Islet precursor cell (in vitro differentiated cells): ENCODE measurements at places on chromosomes 6 and 20.

DNA sequence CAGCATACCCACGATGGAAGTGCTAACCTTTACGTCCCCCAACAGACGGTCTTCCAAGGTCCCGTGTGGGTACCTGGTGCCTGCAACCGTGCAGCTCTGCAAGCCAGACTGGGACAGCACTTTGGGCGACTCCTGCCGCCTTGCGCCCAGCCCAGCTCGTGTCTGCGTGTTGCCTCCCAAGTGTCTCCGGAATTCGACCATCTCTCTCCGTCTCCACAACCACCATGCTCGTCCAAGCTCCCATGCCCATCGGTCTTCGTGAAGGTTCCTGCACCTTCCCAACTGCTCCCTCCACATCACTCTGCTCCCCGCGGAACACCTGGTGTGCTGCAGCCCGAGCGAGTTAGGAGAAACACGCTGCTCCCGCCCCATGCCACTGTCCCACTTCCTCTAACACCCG is 173.2 kb upstream of the AFDN start:
- DNase-seq: peak; percentile 38

GRCh38 chr20:63309261-63310071 is 16.5 kb downstream of the COL20A1 start:
- DNase-seq: no peak

GRCh38 chr6:27154696-27155095 is 92.8 kb upstream of the PRSS16 start:
- no peak for DNase-seq

- DNase-seq: peak; percentile 89
Observed at GRCh38 chr6:28943557-28944411, 20.0 kb upstream of the TRIM27 start.

DNA sequence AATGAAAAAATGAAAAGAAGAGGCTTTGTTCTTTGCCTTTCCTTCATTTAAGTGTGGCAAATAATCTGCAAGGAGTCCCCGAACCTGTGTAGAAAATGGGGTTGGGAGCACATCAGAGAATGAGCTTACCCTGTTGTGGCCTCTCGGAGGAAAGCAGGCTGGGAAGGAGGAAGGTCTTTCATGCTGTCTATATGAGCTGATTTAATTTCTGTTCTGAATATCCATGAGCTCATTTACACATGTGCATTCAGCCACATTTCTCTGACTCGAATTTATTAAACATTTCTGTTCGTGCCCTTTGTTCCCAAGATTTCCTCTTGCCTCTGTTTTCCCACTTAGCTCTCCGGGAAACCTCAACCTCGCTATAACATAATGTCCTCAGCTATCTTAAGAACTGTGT is 584.4 kb upstream of the CDH4 start:
- DNase-seq: no peak

- no peak for DNase-seq
Observed at GRCh38 chr6:53937461-53937860, 142.7 kb downstream of the LRRC1 start.

- DNase-seq: no peak
Observed at GRCh38 chr6:153698637-153699036, 340.4 kb upstream of the OPRM1 start.

- peak; percentile 8 for DNase-seq
Observed at GRCh38 chr6:52953911-52954839, 40.9 kb downstream of the GSTA4 start.

DNA sequence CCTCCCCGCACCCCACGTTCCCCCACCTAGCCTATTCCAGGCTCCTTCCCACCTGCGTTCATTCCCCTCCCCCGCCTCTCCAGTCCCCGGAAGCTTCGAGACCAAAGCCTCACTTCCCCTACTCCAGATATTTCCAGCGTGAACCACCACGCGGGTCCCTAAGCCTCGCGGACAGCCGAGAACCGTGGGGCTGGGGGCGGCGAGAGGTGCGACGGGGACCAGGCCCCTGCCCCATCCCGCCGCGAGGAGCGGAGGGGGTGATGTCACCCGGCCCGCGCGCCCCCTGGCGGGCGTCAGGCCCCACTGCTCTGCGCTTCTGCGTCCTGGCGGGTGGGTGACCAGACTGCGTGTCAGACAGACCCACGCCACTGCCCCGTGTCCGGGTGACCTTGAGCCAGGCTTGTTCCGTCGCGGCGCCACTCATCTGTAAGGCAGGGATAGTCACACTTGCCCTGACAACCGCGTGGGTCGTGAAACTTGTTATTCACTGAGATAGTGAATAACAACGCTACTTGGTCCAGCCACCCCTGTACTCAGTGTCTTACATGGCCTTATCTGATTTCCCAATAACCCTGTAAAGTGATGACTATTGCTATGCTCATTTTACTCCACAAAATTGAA is 9.0 kb upstream of the HSP90AB1 start:
- DNase-seq: peak; percentile 84

- no peak for DNase-seq
Observed at GRCh38 chr6:26296857-26297648, 67.9 kb upstream of the BTN3A2 start.

DNA sequence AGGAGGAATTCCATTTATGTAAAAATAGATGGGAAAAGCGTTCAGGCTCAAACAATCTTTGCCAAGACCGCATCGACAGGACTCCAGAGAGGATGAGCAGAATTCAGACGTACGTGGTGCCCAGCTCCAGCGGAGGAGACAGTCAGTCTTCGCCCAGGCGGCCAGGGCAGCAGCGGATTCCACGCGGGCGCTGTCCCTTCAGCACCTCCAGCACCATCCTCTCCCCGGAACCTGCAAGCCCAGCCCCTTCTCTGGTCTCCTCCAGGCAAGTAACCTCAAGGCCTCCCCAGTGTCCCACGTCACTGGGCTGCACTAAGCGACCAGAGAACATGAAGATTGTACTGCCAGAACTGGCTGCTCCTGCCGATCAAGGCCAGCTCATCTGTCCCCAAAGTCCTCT is 2.8 kb upstream of the KCNQ2 start:
- peak; percentile 85 for DNase-seq

DNA sequence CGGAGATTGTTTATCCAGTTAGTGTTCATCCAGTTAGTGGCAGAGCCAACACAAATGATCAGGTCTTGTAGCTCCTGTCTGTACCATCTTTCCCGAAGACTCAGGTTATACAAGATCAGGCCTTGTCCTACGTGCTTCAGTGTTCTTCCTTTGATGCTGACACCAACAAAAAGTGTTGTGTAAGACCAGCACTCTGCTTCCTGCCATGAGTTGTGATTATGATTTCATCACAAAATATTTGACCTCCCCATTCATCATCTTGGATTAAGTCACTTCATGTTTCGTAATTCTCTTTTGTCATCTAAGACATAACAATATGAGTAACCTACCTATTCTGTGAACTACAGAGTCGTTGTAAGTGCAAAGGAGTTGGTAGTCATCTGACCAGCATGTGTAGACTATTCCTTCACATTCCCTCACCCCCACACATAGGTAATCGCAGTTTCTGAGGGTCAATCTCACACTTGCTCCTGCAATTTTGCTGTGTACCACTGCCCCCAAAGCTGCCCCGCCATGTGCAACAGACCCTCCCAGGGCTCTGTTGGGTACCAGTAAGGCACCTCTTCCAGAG is 135.6 kb upstream of the SLC22A23 start:
- DNase-seq: no peak

DNA sequence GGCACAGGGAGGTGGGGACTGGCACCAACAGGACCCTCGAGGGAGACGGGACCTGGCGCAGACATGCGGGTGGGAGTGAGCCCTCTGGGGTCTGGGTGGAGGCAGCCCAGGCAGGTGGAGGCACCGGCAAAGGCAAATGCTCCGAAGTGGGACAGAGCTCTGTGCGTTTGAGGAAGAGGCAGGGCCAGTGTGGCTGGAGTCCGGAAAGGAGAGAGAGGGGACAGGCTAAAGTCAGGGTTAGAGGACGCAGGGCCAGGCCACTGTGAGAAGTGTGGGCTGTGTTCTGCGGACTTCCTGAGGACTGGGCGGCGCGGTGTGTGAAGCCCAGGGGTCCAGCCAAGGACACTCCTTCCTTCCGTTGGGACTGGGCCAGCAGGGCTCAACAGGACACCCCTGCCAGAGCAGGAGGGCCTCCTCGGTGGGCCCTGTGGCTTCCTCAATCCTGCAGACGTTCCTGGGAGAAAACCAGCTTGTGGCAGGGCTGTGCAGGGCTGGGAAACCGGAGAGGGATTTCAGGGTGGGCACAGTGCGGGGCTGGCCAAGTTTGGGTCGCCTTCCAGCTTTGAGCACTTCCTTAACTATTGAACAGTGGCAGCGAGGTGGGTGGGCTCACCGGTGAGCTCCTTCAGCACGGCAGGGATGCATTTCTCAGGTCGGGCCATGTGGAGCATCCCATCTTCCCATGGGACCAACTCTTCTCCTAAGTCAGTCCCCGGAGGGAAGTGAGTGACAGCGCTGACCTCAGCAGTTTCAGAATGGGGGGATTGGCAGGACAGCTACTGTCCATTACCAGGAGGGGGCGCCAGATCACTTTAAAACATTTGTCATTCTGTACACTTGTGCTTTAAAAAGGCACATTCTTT is 22.5 kb downstream of the MOCS3 start:
- DNase-seq: peak; percentile 76

- no peak for DNase-seq
Observed at GRCh38 chr6:27825025-27825793, 87.0 kb downstream of the OR2B2 start.

GRCh38 chr20:61316346-61316745 is 64.3 kb downstream of the CDH4 start:
- DNase-seq: no peak

DNA sequence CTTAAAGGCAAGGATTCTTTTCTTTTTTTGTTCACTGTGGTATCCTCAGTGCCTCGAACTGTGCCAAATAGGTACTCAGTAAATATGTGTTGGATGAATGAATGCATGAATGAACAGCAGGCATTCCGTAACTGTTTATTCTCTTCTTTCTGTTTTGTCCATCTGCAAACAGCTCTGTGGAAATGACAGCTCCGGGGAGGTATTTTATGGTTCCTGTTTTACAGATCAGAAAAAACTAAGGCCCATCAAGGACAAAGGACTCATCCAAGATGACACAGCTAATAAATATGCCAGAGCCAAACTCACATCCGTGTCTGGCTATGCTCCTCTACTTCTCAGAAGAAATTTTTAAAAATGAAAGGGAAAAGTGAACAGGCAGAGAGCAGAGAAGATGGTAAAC is 21.0 kb downstream of the JPH2 start:
- DNase-seq: no peak

DNA sequence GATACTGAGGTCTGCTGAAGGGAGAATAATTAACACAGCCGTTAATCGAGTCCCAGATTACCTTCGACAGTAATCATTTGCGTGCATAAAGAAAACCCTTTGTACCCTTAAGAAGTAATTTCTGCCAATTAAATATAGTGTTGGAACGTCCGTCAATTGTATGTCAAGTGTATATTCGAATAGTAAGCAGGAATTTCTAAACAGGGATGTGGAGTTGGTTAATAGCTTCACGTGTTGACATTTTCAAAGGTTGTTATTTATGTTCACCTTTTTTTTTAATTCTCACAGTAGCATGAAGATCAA is 798 bp upstream of the SNAP91 start:
- DNase-seq: no peak

DNA sequence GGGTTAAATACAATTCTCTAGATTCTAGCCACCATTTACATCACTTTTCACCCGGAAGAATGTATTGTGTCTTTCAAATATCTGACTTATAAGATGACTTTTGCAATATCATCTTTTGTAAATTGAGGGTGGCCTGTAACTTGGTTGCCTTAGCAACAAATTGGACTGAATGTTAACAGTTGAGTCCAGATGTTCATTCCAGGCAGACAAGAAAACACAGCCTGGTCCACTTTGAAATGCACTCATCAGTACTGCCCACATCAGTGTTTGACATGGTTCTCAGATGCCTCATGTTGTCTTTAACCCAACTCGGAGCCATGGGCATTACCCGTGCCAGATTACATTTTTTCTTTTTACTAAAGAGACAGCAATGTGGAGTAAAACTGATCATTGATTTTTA is 781.6 kb upstream of the CHD6 start:
- DNase-seq: no peak

DNA sequence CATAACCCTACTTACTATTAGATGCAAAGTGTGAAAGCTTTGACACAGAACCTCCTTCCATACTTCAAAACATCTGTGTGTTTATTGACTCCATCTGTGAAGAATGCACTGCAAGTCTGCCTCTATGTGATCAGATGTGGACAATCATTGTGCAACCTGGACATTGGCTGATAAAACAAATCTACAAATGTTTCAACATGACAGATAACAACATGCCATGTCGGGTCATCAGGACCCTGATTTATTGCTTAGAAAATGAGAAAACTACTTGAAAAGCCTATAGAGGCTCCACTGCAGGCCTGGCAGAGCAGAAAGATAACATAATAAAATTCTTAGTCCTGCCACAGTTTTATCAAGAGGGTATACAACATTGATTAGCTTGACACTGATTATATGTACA is 1286.4 kb downstream of the GRIK2 start:
- DNase-seq: no peak

DNA sequence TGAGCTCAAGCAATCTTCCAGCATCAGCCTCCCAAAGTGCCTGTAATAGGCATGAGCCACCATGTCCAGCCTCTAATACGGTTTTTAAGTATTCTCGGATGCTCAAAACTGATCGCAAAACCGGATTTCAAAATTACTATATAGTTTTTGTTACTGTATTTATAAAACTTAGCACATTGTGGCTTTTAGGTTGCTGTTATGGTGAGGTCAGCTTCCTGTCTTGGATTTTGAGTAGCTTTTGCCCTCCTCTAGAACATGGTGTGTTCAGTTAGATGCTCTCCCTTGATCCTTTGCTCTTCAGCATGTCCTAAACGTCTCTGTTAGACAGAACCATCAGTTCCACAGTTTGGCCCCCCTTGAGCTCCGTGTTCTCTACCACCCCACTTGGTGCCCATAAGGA is 96.2 kb downstream of the RPP40 start:
- DNase-seq: no peak
